ENCODE measurements at places on chromosomes 7 and 10. TPM values are rescaled to one million over a fixed set of nuclear protein-coding genes. Genes with fewer than 3 reads are reported as not detected.

Gene OR9A2
- not detected for total RNA-seq

Gene NEBL
- 12.0 TPM for total RNA-seq

Gene GPER1
- 18.3 TPM for total RNA-seq

Gene EGR2
- total RNA-seq: not detected

Gene TSPAN12
- total RNA-seq: not detected

Gene CREB5
- total RNA-seq: 0.89 TPM

Gene ABCC2
- total RNA-seq: 6.8 TPM

Gene MPP7
- total RNA-seq: 37.5 TPM

Gene HOXA6
- total RNA-seq: not detected

Gene LIPF
- 13,906 TPM for total RNA-seq

Gene PRKCQ
- 5.1 TPM for total RNA-seq

Gene NUPR2
- total RNA-seq: 9.5 TPM

Gene TBX20
- total RNA-seq: not detected

Gene BEND7
- total RNA-seq: 22.3 TPM

Gene ZNF3
- 15.2 TPM for total RNA-seq

Gene ZNF804B
- total RNA-seq: not detected

Gene TRIM4
- 40.3 TPM for total RNA-seq

Data from stomach (tissue), 19 donors.